ENCODE measurements at places on chromosomes 12 and 14. TPM values are rescaled to one million over a fixed set of nuclear protein-coding genes. Genes with fewer than 3 reads are reported as not detected.

GRCh38 chr12:6078398-6079096, 45.9 kb downstream of the VWF start:
- H3K36me3 ChIP-seq = no peaks in the 10 kb centered on the region
- peaks cover 18% of the 10 kb centered on the region for H3K4me1 ChIP-seq
- H3K27ac ChIP-seq = no peak overlapping the region
- H3K27me3 ChIP-seq = peaks cover 40% of the 10 kb centered on the region
- H3K4me3 ChIP-seq = no peak overlapping the region
- DNase-seq = no peak

DNA sequence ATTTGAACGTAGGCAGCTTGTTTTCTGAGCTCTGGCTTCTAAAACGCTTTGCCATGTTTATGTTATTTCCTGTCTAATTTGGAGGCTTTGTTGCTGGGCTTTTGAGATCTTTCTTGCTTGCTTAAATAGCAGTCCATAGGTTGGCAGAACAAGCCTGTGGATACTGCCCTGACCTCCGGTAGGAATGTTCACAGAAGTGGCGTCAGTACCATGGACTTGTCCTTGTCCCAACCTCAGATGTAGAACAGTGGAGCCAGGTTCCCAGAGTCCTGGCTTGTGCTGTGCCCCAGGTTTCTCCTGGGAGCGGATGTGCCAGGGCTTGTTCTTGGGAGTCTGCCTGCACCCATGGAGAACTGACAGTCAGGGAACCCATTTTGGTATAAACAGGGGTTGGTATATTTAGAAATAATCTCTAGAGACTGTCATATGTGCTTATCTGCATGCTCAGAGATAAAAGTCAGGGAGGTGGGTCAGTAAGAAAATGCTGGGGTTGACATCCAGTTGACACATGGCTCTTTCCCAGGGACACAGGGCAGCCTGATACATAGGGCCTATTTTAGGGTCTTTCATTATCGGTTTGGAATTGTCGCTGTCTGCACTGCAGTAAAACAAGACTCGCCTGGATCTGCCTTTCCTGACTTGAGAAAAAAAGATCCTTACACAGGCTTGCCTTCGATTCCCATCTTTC, 22.9 kb downstream of the CACNA1C start:
- peaks cover 6% of the 10 kb centered on the region for H3K27me3 ChIP-seq
- peak; percentile 9 for DNase-seq
- H3K4me1 ChIP-seq = no peaks in the 10 kb centered on the region
- H3K27ac ChIP-seq = no peak overlapping the region
- H3K4me3 ChIP-seq = no peak overlapping the region

FAM222A gene
- 0.70 TPM for total RNA-seq

GRCh38 chr14:96960598-96961116, 163.5 kb downstream of the VRK1 start:
- peaks cover 15% of the 10 kb centered on the region for H3K4me1 ChIP-seq
- no peaks in the 10 kb centered on the region for H3K27me3 ChIP-seq
- peaks cover 25% of the 10 kb centered on the region for H3K36me3 ChIP-seq
- H3K4me3 ChIP-seq = no peak overlapping the region

- H3K36me3 ChIP-seq = no peaks in the 10 kb centered on the region
- no peaks in the 10 kb centered on the region for H3K27me3 ChIP-seq
- H3K4me3 ChIP-seq = no peak overlapping the region
- no peak overlapping the region for H3K27ac ChIP-seq
- no peak for DNase-seq
- H3K4me1 ChIP-seq = no peaks in the 10 kb centered on the region
Observed at GRCh38 chr14:81710232-81710845, 176.7 kb upstream of the SEL1L start.

CLEC4A gene
- 0.19 TPM for total RNA-seq

DNA sequence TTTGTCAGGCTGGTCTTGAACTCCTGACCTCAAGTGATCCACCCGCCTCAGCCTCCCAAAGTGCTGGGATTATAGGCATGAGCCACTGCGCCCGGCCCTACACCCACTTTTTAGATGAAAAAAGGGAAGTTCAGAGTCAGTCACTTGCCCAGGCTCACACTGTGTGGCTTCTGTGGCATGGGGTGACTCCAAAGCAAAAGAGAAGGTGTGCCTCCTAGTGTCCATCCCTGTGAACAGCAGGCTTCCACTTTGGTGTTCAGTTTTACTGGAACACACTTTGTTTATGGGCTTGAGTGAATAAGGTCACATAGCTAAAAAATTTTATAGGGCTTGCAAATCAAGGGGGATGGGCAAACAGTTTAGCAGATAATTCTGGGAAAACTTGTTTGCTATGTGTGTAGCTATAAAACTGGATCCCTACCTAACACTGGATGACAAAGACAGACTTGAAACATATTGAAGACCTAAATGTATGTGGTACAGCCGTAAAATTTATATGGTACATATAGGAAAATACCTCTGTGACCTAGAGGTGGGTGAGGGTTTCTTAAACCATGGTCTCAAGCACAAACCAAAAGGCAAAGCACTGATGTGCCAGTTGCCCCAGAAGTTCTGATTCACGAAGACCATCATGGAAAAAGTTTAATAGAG, 54.9 kb downstream of the EID3 start:
- peaks cover 2% of the 10 kb centered on the region for H3K36me3 ChIP-seq
- peak; percentile 84 for DNase-seq
- H3K4me3 ChIP-seq = no peak overlapping the region
- peaks cover 9% of the 10 kb centered on the region for H3K4me1 ChIP-seq
- no peak overlapping the region for H3K27ac ChIP-seq

GRCh38 chr12:54602661-54603060, 14.2 kb upstream of the PPP1R1A start:
- H3K27ac ChIP-seq = no peak overlapping the region
- no peak for DNase-seq
- no peaks in the 10 kb centered on the region for H3K36me3 ChIP-seq
- peaks cover 18% of the 10 kb centered on the region for H3K27me3 ChIP-seq
- no peak overlapping the region for H3K4me3 ChIP-seq
- H3K4me1 ChIP-seq = peaks cover 4% of the 10 kb centered on the region

- no peak for DNase-seq
- H3K27ac ChIP-seq = no peak overlapping the region
- no peaks in the 10 kb centered on the region for H3K4me1 ChIP-seq
- no peak overlapping the region for H3K4me3 ChIP-seq
Observed at GRCh38 chr14:82626156-82627066, 1092.8 kb upstream of the SEL1L start.

DNA sequence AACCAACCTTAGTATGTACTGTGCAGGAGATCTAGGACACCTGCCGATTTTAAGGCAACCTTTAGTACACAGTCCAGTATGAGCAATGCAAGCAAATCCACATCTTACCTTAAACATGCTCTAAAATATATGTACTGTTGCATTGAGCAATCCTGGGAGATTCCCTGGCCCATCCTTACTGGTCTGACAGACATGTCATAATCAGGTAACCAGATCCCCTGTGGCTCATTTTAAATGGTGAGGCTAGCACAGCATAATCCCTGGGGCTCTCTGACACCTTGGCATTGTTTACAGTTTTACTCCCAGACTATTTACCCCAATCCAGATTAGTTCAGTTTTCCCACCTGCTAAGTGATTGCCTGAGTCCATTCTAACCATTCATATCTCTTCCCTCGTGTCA, 15.1 kb downstream of the BMAL2 start:
- H3K4me3 ChIP-seq = no peak overlapping the region
- DNase-seq = no peak
- no peak overlapping the region for H3K27ac ChIP-seq
- peaks cover 3% of the 10 kb centered on the region for H3K36me3 ChIP-seq
- no peaks in the 10 kb centered on the region for H3K27me3 ChIP-seq

GRCh38 chr14:58200846-58201245, 897 bp downstream of the ACTR10 start:
- peaks cover 29% of the 10 kb centered on the region for H3K4me1 ChIP-seq
- H3K36me3 ChIP-seq = peaks cover 8% of the 10 kb centered on the region
- DNase-seq = no peak
- H3K27ac ChIP-seq = peak overlapping the region; percentile 96
- no peaks in the 10 kb centered on the region for H3K27me3 ChIP-seq

- H3K27ac ChIP-seq = no peak overlapping the region
- DNase-seq = no peak
- H3K27me3 ChIP-seq = no peaks in the 10 kb centered on the region
- H3K4me3 ChIP-seq = no peak overlapping the region
Observed at GRCh38 chr12:73815072-73815645, 722.5 kb upstream of the ATXN7L3B start.

GRCh38 chr12:92574051-92574783, 128.6 kb upstream of the PLEKHG7 start:
- H3K4me3 ChIP-seq = no peak overlapping the region
- H3K27me3 ChIP-seq = no peaks in the 10 kb centered on the region
- DNase-seq = no peak
- H3K27ac ChIP-seq = no peak overlapping the region

DNA sequence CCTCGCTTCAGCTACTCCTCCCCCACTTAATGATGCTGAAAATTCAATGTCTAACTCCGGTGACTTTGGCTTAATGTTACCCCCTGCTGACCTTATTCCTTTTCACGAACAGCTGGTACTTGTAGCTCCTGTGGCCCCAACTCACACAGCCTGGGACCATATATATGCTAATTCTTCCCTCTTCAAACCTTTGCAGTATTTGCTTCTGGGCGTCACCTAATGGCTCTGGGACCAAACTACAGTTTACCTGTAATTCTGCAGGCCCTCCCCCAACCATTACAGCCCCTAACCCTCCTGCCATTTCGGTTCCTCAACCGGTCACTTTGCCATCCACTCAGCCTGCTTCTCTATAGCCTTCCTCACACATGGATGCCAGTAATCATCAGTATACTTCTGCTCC, 29.6 kb upstream of the C12orf75 start:
- no peaks in the 10 kb centered on the region for H3K4me1 ChIP-seq
- no peak overlapping the region for H3K4me3 ChIP-seq
- H3K27ac ChIP-seq = no peak overlapping the region
- DNase-seq = no peak
- H3K27me3 ChIP-seq = no peaks in the 10 kb centered on the region
- peaks cover 52% of the 10 kb centered on the region for H3K36me3 ChIP-seq

ACSM4 gene
- not detected for total RNA-seq

DNA sequence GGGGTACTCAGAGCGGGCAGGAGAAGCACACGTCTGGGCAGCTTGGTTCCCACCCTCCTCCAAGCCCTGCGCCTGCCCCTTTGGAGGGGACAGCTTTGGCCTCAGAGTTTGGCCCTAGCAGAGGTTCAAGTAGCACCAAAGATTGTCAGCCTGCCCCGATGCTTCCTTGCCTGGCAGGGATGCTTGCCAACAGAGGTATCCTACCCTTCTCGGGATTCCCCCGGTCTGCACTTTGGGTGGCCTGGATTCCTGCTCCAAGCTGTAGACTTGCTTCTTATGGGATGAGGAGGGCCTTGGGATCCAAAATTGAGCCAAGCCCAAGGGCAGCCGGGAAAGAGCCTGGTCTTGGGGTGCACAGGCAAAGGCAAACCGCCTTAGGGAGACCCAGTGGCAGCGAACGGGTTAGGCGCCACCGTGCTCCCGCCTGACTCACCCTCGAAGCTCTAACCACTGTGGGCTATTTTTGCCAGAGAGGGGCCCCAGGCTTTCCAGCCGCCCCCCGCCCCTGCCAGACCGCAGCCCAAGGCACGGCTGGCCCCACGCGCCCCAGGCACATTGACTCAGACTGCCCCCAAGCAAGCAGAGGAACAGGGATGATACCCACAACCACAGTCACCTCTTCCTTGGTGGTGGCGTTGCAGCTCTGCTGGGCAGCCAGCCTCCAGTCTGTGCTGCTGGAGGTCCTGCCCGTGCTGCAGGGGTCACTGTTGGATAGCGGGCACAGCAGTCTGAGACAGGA, 847 bp upstream of the WNT10B start:
- peaks cover 93% of the 10 kb centered on the region for H3K27me3 ChIP-seq
- peak overlapping the region; percentile 46 for H3K4me3 ChIP-seq
- H3K36me3 ChIP-seq = peaks cover 2% of the 10 kb centered on the region
- H3K27ac ChIP-seq = no peak overlapping the region

SYT1 gene
- not detected for total RNA-seq

DNA sequence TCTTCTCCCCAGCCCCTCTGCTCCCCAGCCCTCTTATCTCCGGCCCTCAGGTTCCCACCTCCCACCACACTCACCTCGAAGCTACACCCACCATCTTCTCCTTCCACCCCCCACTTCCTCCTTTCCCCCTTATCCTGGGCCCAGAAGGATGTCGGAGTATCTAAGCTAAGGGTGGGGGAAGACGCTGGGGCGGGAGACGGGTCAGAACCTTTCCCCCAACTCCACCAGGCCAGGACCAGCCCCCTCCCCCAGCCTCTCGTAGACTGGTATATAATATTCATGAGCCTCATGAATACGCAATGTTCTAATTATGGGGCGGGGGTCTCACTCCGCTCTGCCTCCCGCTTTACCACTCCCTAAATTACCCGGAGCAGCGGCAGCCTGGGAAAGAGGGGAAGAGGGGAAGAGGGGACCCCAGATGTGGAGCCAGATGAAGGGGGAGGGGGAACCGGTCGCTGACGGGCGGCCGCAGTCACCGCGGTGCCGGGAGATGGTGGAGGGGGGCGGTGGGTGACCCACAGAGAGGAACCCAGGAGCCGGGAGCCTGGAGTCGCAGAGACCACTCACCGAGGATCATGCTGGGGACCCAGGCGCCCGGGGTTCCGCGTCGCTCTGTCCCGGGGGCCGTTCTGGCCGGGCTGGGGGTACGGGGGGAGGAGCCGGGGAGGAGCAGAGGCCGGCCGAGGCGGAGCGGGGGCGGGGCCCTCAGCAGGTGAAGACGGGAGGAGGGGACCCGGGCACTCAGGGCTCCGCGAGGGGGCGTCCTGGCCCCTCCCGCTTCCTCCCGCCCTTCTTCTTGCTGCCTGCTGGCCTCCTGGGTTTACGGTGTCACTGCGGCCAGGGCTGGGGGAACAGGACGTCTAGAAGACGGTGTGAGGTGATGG, 6.4 kb upstream of the ZNF385A start:
- H3K27ac ChIP-seq = no peak overlapping the region
- peaks cover 20% of the 10 kb centered on the region for H3K4me1 ChIP-seq
- H3K36me3 ChIP-seq = peaks cover 2% of the 10 kb centered on the region
- peak overlapping the region; percentile 50 for H3K4me3 ChIP-seq

DNA sequence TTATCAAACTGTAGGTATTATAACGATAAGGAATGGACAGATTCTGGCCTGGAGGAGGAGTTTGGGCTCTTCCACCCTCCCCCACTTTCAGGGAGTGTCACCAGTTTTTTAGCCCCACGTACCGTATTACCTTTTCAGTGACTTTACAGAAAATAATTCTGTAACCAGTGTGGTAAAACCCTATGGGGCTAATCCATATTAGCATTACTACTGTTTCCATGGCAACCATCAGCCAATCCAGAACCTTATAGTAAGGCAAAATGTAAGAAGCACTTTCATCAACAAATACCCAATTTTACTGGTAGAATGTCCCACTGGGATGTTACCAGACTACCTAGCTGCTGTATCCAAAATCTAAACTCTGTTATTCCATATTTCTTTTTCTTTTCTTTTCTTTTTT, 50.7 kb downstream of the BICDL1 start:
- H3K27me3 ChIP-seq = no peaks in the 10 kb centered on the region
- H3K27ac ChIP-seq = no peak overlapping the region
- H3K4me3 ChIP-seq = no peak overlapping the region
- peaks cover 3% of the 10 kb centered on the region for H3K4me1 ChIP-seq
- DNase-seq = no peak

AKT1 gene
- 202 TPM for total RNA-seq

- peak overlapping the region; percentile 87 for H3K27ac ChIP-seq
- DNase-seq = peak; percentile 89
- no peaks in the 10 kb centered on the region for H3K27me3 ChIP-seq
- peaks cover 43% of the 10 kb centered on the region for H3K4me1 ChIP-seq
- H3K4me3 ChIP-seq = peak overlapping the region; percentile 84
Observed at GRCh38 chr12:64610660-64611340, 505 bp downstream of the RASSF3 start.

Data from activated CD8-positive, alpha-beta memory T cell treated with anti-CD3 and anti-CD28 coated beads, Interleukin-2, amount 10 ng/mL, durations not matched to agents 7 days and 5 days (primary cell).